ENCODE measurements at places on chromosomes 2 and 18. TPM values are rescaled to one million over a fixed set of nuclear protein-coding genes. Genes with fewer than 3 reads are reported as not detected.

GRCh38 chr18:9874728-9875127 lies 11.0 kb upstream of the TXNDC2 start:
- H3K36me3 ChIP-seq: no peaks in the 10 kb centered on the region
- H3K27me3 ChIP-seq: no peaks in the 10 kb centered on the region
- no peak overlapping the region for H3K27ac ChIP-seq
- no peak overlapping the region for H3K4me3 ChIP-seq
- peaks cover 14% of the 10 kb centered on the region for H3K4me1 ChIP-seq

DNA sequence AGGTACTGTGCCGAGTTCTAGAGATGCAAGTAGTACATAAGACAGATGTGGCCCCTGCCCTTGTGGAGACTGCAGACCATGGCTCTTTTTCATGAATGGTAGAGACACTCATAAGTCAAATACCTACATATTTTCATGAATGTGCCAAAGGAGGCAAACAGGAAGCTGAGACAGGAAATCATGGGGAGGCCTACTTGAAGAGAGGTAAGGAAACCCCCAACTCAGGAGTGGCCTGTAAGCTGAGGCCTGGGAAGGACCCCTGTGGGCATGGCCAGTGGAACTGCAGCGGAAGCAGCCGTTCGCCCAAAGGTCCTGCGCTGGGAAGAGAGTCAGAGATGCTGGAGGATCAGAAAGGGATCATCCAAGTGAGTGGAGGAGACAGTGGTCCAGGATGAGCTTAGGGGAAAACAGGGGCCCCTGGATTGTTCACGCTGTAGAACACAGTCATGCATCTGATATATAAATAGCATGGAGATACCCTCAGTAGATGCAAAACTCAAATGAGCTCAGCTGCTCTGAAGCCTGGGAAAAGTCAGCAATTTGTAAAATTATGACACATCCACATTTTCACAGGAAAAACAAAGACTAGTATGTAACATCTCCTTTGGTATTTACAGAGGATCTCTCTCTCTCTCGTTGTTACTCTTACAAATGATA lies 228.9 kb downstream of the NEDD4L start:
- peak; percentile 56 for DNase-seq
- H3K4me3 ChIP-seq: no peak overlapping the region
- peaks cover 4% of the 10 kb centered on the region for H3K4me1 ChIP-seq

DNA sequence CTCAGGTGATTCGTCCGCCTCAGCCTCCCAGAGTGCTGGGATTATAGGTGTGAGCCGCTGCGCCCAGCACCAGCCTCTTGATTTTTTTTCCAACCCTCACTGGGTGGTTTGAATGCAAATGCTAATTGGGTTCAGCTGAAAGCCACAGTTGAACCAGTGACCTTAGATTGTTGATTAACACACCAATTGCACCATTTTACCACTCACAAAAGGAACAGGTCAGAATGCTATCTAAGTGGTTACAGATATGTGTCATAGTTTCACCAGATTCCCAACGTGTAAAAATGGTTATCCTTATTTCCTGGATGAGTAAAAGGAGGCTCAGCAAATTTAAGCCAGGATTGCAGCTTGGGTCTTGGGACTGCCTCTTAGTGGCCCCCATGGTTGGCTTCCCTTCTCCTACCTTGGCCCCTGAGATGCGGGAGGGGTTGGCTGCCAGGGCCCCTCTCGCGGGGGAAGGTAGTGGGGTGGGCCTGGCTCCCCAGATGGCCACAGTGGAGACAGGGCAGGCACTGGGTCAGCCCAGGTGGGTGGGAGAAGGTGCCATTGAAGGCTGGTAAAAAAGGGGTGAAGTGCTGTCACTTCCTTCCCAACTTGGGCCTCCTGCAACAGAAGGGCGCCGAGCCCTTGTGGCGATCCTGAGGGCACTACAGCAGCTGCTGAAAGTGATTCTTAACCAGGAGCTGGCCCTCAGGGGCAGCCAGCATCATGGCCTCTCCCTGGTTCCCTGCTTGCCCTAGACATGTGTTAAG lies 164.9 kb upstream of the HAAO start:
- H3K4me3 ChIP-seq: no peak overlapping the region
- no peaks in the 10 kb centered on the region for H3K36me3 ChIP-seq
- H3K4me1 ChIP-seq: peaks cover 26% of the 10 kb centered on the region
- DNase-seq: peak; percentile 55

GRCh38 chr2:200275295-200276013 lies 31.0 kb upstream of the SPATS2L start:
- H3K36me3 ChIP-seq: no peaks in the 10 kb centered on the region
- H3K27ac ChIP-seq: no peak overlapping the region
- no peak for DNase-seq
- no peaks in the 10 kb centered on the region for H3K4me1 ChIP-seq
- no peak overlapping the region for H3K4me3 ChIP-seq
- no peaks in the 10 kb centered on the region for H3K27me3 ChIP-seq

DNA sequence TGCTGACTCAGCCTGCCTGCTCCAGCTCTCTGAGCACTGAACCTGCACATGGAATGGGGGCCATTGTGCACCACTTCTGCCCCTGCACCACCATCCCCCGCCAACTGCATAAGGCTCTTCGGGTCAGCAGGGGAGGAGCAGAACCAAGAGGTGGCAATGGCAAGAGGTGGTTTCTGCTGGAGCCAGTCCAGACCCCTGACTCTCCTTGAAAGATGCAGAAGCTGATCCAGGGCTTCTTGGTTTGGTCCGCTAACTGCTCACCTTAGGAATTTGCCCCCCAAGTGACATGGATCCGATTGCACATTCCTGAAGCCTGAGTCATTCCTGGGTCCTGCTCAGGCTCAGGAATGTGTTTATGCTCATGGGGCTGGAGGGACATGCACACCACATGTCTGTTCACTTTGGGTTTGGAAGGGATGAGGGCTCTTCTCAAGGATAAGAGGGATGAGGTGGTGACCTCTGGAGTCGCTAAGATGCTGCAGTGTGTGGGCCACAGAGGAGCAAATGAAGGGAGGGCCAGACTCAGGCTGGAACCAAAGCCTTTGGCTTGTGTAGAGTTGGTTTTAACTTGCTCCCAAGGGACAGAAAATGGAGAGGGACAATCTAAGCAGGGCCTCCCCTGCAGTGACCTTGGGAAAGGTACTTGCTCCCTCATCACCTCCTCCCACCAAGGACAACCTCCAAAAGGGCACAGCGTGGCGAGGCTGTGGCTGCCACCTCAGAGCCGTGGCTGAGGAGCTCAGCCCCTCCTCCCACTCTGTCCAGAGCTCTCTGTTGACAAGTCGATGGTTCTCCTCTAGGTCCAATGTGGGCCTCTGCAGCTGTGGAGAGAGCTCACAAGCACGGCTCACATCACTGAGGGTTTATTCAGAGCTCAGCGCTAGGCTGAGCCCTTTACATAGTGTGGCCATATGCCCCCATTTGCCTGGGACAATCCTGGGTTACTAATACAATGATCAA lies 66.2 kb downstream of the HS1BP3 start:
- peak overlapping the region; percentile 96 for H3K27ac ChIP-seq
- H3K4me3 ChIP-seq: no peak overlapping the region
- no peaks in the 10 kb centered on the region for H3K36me3 ChIP-seq

DNA sequence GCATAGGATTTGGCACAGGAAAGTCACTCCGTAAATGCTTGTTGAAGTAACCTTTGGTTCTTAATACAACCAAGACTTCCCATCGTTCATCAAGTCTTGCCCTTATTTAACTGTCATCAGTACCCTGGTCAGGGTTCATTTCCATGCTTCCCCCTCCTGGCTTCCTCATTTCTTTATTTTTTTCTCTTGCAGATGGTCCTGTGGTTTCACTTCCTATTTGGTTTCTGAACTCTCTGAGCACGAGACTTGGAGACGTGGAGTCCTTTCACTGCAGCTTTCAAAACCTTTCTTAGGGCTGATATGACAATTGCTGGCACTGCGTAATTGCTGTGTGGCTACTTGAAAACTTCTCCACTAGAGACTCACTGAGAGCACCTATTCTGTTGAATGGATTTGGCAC lies 59.9 kb upstream of the PID1 start:
- no peak overlapping the region for H3K27ac ChIP-seq
- H3K36me3 ChIP-seq: no peaks in the 10 kb centered on the region
- no peaks in the 10 kb centered on the region for H3K27me3 ChIP-seq

DNA sequence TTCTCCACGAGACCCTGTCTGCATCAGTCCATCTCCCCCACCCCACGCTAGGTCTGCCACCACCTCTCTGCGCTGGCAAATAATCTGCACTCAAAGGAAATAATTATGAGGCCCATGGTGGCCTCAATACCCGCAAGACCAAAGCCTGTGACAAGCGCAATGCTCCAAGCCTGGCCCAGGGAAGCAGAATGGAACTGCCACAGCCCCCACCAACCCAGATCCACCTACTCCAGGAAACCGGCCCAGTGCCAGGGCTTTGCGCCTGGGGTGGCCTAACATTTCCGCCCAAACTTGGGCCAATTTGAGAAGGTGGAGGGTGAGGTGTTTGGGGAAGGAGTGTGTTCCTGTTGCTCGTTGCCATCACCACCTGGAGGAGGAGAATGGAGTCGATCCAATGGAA lies 26.0 kb upstream of the ATOH8 start:
- no peak overlapping the region for H3K4me3 ChIP-seq
- H3K4me1 ChIP-seq: peaks cover 5% of the 10 kb centered on the region

GRCh38 chr2:7108792-7109532 lies 191.8 kb downstream of the RNF144A start:
- no peak overlapping the region for H3K4me3 ChIP-seq
- H3K27ac ChIP-seq: no peak overlapping the region
- no peaks in the 10 kb centered on the region for H3K27me3 ChIP-seq
- no peaks in the 10 kb centered on the region for H3K36me3 ChIP-seq
- no peaks in the 10 kb centered on the region for H3K4me1 ChIP-seq

DNA sequence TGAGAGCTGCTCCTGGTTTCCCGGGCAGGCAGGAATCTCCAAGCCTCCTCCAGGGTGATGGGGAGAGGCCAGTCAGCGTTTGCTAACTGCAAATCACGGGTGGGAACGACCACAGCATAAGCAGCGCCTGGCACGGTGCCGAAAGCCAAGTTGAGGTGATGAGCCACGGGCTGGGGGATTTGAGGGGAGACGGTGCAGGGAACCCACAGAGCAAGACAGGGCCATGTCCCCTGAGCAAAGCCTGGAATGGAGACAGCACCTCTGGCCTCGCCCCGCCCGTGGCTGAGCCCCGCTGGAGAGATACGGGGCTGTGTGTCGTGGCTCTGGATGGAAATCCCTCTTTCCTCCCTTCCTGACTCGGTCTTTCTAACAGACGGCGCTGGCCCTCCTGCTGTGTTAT lies 31.5 kb upstream of the TMEM18 start:
- no peak overlapping the region for H3K4me3 ChIP-seq
- H3K4me1 ChIP-seq: no peaks in the 10 kb centered on the region
- H3K36me3 ChIP-seq: no peaks in the 10 kb centered on the region
- H3K27me3 ChIP-seq: peaks cover 4% of the 10 kb centered on the region

DNA sequence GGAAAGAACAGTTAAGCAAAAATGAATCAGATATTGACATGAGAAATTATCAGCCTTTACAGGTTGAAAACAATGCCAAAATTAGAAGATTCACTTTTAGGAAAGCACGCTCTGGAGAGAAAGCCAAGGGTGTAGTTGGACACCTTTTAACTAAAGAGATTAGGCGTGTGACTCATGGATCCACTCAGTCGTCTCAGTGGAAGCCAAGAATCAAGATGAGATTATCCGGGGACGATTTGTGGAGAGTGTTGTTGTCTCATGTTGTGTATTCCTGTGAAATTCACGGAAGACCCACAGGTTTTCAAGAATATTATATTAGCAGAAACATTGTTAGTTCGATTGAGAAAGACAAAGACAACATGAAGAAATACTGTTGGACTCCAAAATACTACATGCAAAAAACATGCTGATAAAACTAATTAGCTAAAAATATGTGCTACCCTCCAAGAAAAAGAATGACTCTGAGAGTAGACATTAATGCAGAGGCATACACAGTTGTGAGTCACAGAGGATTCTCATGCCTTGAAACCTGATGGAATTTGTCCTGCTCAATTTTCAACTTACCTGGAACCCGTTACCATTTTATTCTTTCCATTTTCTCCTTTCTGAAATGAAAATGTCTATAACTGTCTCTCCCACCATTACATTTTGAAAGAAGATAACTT lies 192.1 kb upstream of the RND3 start:
- H3K27me3 ChIP-seq: no peaks in the 10 kb centered on the region
- peaks cover 7% of the 10 kb centered on the region for H3K4me1 ChIP-seq
- no peak overlapping the region for H3K4me3 ChIP-seq
- H3K27ac ChIP-seq: no peak overlapping the region
- peak; percentile 31 for DNase-seq

- no peaks in the 10 kb centered on the region for H3K27me3 ChIP-seq
- H3K27ac ChIP-seq: no peak overlapping the region
- H3K36me3 ChIP-seq: no peaks in the 10 kb centered on the region
- H3K4me1 ChIP-seq: no peaks in the 10 kb centered on the region
- peak; percentile 29 for DNase-seq
These were observed 1113.9 kb upstream of the ACVR2A start for GRCh38 chr2:146730882-146731281.

- H3K4me3 ChIP-seq: no peak overlapping the region
- H3K4me1 ChIP-seq: peaks cover 17% of the 10 kb centered on the region
- H3K36me3 ChIP-seq: no peaks in the 10 kb centered on the region
- DNase-seq: no peak
- H3K27me3 ChIP-seq: no peaks in the 10 kb centered on the region
- H3K27ac ChIP-seq: no peak overlapping the region
These were observed 68.1 kb downstream of the CDH2 start for GRCh38 chr18:28108814-28109213.

DNA sequence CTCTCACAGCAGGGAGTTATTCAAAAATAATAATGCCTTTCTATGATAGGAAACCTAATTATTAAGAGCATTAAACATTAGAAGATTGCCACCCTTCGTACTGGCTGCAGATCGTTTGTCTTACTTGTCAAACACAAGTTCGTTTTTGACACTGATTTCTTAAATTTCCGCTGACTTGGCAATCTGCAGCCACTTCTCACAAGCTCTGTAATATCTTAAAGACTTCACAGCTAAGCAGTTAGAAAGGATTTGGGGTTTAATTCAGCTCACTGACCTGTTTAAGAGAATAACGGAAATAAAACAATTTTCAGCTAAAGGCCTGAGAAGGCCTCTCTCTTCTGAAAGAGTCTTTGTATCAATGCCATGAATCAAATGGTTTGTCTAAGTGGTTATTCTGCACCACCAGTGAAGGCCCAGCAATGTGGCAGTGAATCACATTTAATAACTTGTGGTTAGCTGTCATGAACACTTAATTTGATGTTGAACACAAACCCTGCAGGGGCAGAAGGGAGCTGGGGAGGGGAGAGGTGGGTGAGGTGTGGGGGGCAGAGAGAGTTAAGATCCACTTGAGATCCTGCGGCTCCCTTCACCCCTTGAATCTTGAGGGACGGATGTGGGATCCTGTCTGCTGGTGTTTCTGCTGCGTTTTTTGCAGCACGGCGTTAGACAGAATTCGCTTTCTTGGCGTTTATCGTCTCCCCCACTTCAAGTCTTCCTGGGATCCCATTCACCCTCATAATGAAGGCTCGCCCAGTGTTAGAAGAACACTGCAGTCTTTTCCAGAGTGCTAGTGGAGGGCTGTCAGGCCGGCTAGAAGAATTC lies 145.4 kb upstream of the SATB2 start:
- H3K27me3 ChIP-seq: peaks cover 11% of the 10 kb centered on the region
- no peak overlapping the region for H3K27ac ChIP-seq
- DNase-seq: no peak
- no peak overlapping the region for H3K4me3 ChIP-seq
- H3K36me3 ChIP-seq: no peaks in the 10 kb centered on the region

GRCh38 chr2:66587216-66587615 lies 152.3 kb downstream of the MEIS1 start:
- no peak overlapping the region for H3K4me3 ChIP-seq
- H3K27me3 ChIP-seq: no peaks in the 10 kb centered on the region
- H3K27ac ChIP-seq: no peak overlapping the region
- no peaks in the 10 kb centered on the region for H3K36me3 ChIP-seq
- H3K4me1 ChIP-seq: peaks cover 13% of the 10 kb centered on the region
- peak; percentile 56 for DNase-seq

Gene DGKD
- 6.5 TPM for total RNA-seq

Gene TCF7L1
- total RNA-seq: 0.72 TPM

Gene PDE1A
- total RNA-seq: 0.90 TPM

Data from IMR-90 (cell line).